ENCODE measurements at places on chromosomes 7 and 10. TPM values are rescaled to one million over a fixed set of nuclear protein-coding genes. Genes with fewer than 3 reads are reported as not detected.

AGAP6 gene
- polyA plus RNA-seq: 24.7 TPM

- DNase-seq: no peak
Measured at GRCh38 chr7:91609525-91609924, 271.0 kb downstream of the MTERF1 start.

GRCh38 chr7:74002474-74003017, 25.4 kb upstream of the ELN start:
- no peak for DNase-seq

DNA sequence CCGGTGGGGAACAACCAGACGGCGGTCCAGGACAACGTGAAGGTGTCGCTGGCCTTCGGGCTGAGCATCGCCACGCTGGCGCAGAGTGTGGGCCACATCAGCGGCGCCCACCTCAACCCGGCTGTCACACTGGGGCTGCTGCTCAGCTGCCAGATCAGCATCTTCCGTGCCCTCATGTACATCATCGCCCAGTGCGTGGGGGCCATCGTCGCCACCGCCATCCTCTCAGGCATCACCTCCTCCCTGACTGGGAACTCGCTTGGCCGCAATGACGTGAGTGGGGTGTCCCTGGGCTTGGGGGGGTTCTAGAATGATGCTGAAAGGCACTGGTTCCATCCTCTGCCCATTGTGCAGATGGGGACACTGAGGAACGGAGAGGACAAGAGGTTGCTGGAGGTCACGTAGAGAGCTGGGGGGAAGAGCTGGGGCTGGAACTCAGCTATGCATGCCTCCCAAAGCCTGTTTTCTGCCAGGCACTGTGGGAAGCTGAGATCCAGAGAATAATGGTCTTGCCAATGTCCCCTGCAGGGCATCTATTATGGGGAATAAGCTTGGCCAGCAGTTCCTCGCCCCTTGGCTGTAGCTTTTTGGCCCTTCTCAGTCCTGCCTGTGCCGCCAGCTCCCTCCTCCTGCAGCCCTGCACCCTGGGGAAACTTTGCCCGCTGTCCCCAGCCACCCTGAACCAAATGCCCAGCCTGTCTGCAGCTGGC, 523 bp downstream of the AQP1 start:
- DNase-seq: no peak

- peak; percentile 27 for DNase-seq
Measured at GRCh38 chr10:96910488-96911395, 78.6 kb downstream of the LCOR start.

- no peak for DNase-seq
Measured at GRCh38 chr10:60893231-60893630, 50.8 kb downstream of the RHOBTB1 start.

DNA sequence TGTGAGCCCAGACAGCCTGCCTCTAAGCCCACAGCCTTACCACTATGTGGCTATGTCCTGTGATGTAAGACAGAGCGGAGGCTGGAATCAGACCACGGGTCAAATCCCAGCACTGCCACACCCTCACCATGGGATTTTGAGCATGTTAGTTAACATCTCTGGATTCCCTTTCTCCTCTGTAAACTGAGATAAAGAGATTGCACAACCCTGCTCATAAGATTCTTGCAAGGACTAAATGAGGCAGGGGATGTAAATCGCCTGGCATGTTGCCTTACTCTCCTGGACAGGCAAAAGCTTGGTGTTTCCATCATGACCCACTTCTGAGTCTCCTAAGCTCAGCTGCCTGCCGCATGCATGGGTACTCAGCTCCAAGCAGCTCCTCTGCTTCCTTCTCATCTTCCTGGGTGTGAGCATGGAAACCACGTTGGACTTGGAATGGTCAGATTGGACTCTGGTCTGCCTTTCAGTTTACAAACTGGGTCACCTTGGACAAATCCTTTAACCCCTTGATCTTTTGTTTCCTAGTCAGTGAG, 41.3 kb upstream of the MTURN start:
- peak; percentile 17 for DNase-seq

- no peak for DNase-seq
Measured at GRCh38 chr10:78924319-78925003, 144.3 kb upstream of the ZMIZ1 start.

GRCh38 chr10:11698691-11699549, 43.3 kb upstream of the ECHDC3 start:
- no peak for DNase-seq

DNA sequence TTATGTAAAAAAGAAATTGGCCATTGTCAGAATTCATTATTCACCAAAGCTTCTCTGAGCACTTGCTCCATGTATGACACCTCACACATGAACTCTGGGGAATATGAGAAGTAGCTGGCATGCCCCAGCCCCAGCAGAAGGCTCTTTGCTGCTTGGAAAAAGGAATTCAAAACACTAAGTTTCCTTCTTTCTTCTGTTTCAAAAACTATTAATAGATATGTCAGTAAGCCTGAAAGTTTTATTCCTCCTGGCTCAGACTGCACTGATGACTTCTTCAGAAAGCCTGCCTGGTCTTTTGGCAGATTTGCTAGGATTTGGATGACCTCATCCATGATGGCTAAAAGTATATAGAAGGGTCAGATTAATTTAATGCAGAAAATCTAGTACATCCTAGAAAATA, 511.0 kb downstream of the GFRA1 start:
- no peak for DNase-seq
